ENCODE measurements at places on chromosomes 5 and 9.

- DNase-seq = no peak
These were observed 31.4 kb upstream of the SPTLC1 start for GRCh38 chr9:92146610-92147009.

GRCh38 chr9:106287091-106287631, 575.8 kb upstream of the ZNF462 start:
- DNase-seq = no peak

GRCh38 chr5:114924769-114925168, 244.9 kb downstream of the TRIM36 start:
- DNase-seq = no peak

- peak; percentile 38 for DNase-seq
These were observed 173.0 kb upstream of the DAPK1 start for GRCh38 chr9:87324613-87325194.

DNA sequence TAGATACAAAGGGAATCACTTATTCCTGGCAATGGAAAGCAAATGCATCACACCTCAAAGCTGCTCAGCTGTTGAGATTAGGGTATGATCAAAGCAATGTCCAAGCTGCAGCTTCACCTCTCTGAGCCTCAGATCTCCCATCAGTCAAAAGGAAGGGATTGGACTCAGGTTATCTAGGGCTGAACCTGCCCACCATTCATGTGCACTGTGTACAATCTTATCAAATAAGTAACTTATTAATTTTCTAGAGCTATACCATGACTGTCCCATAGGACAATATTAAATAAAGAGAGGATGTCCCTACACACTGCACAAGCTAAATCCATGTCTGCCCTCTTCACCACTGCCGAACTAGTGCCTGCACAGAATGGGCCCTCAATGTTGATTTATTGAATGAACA, 127.0 kb downstream of the HSD17B3 start:
- DNase-seq = no peak

GRCh38 chr9:137745541-137745991, 126.8 kb downstream of the EHMT1 start:
- DNase-seq = peak; percentile 89

DNA sequence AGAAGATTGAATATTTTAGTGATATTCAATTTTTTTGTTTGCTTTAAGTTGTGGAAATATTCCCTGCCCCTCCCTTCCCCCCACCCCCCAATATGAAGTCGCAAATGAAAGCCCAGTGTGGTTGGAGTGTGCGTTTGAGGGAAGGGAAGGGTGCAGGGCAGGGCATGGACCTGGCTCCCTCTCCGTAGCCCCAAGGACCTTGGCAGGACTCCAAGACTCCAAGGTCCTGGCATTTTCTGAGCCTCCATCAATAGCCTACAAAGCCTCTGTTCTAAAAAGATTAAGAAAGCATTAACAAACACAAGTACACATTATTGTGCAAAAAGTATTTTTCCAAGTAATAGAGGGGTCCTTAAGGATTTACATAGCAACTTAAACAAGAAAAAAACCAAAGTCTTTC, 38.8 kb upstream of the PTPN3 start:
- DNase-seq = no peak

GRCh38 chr9:101706261-101706798, 32.1 kb downstream of the GRIN3A start:
- DNase-seq = no peak

- no peak for DNase-seq
These were observed 84.6 kb downstream of the ANKRD55 start for GRCh38 chr5:56148453-56148971.

DNA sequence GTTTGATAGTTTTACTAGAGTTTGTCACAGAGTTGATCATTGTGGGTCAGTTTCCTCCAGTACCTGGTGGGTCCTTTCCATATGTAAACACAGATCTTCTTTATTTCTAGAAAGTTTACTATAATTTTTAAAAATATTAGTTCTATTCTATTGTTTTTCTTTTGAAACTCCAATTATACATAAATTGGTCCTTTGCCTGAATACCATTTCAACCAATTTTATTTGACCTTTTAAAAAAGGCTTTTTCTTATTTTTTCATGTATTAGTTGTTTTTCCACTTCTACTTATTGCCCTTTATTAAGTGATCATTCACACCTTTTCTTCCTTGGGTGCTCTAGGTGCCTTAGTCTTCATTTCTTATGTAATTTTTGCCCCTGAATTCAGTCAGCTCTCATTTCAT, 33.0 kb upstream of the MUSK start:
- no peak for DNase-seq

DNA sequence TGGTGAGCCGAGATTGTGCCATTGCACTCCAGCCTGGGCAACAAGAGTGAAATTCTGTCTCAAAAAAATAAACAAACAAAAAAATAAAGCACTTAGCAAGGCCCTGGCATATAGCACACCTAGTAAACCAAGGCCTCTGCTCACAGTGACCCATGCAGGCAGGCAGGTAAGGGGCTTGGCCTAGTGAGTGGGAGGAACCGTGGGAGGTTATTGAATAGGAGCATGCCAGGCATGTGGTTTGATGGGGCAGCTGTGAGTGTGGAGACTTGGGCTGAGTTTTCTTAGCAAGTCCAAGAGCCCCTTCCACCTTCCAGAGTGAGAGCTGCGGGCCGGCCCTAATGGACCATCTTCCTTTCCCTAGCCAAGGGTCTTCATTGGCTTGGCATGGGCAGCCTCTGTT, 4.5 kb upstream of the NDST1 start:
- DNase-seq = no peak

GRCh38 chr9:12796601-12797000, 21.8 kb downstream of the LURAP1L start:
- no peak for DNase-seq

GRCh38 chr9:4923580-4924544, 61.2 kb upstream of the JAK2 start:
- DNase-seq = peak; percentile 63

DNA sequence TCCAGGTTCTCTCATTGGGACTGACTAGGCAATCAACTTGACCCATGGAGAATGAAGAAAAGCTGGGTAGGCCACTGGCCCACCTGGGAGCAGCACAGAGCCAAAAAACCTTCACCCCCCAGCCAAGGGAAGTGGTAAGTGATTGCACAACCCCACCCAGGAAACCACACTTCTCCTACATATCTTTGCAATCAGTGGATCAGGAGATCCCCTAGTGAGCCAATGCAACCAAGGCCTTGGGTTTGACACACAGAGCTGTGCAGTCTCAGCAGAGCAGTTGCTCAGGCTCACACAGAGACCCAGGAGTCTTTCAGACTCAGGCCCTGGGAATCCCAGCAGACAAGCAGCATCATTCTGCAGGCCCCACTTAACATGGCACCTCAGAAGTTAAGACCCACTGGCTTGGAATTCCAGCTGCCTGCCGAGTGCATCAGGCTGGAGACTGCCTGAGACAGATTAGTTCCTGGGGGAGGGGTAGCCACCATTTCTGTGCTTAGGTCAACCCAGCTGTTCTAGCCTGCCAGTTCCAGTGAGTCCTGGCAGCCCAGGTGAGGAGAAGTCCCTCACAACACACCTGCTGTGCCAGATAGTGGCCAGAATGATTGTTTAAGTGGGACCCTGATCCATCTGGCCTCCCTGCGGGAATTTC, 136.4 kb downstream of the SAXO1 start:
- DNase-seq = no peak

DNA sequence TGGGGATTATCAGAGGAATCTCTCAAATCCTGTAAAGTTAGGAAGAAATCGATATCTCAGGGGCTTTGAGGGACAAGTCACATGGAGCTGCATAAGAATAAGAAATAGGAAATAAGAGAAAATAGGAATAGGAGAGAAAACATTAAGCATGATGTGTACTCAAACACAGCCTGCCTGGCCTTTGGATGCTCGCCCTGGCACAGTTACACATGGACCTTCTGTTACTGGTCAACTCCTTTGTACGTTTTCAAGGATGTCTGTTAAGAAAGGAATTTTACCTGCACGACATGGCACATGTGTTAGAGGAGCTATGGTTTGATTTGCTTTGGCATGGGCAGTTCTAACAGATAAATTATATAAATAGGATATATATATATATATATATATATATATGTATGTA, 321.2 kb downstream of the CDH12 start:
- no peak for DNase-seq

GRCh38 chr5:150036513-150036912, 36.0 kb downstream of the HMGXB3 start:
- no peak for DNase-seq

DNA sequence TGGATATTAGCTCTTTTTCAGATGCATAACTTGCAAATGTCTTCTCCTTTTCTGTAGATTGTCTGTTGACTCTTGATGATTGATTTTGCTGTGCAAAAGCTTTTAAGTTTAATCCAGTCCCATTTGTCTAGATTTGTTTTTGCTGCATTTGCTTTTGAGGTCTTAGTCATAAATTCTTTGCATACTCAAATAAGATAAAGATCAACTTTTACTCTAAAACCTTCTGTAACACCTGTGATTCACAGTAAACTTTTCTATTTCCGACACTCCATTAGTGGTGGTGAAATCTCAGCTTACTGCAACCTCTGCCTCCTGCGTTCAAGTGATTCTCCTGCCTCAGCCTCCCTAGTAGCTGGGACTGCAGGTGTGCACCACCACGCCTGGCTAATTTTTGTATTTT, 239.0 kb upstream of the ST8SIA4 start:
- DNase-seq = no peak

DNA sequence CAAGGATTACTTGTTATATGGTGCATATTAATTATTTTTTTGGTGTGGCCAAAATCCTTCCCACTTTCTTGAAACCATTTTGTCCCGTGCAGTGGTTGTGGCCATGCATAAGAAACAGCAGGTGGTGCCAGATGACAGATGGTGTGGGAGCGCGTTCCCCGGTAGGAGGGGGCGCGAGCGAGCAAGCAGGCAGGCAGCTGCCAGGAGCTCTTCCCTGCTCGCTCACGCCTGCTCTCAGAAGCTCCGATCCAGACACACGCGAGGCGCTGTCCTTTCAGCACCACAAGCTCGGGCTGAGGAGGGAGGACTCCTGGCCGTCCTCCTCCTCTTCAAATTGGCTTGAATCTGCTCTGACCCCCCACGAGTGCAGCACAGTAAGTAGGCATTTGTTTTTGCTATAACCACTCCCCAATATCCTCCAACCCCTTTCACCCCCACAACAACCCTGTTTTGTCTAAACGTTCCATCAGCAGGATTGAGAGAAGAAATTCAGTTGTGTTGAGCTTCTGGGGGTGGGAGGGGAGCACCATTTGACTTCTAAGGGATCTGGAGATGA, at the start of gene NSG2:
TSS of gene NSG2 (plus strand) at position 237 of the 556 bp plus-strand sequence. CDS start 1,050 bp downstream, outside the sequence.
- DNase-seq = no peak

All from B cell (primary cell).